ENCODE measurements at places on chromosomes 5 and 9.

- DNase-seq = no peak
These were observed 57.9 kb downstream of the OSTF1 start for GRCh38 chr9:75146229-75146628.

GRCh38 chr9:9108641-9109040, 1309.1 kb upstream of the DMAC1 start:
- no peak for DNase-seq

- no peak for DNase-seq
These were observed 229.9 kb upstream of the DAB2 start for GRCh38 chr5:39654715-39655114.

- no peak for DNase-seq
These were observed 82.6 kb upstream of the GRHPR start for GRCh38 chr9:37339923-37340322.

GRCh38 chr5:168356171-168356570, 64.7 kb downstream of the WWC1 start:
- peak; percentile 85 for DNase-seq

GRCh38 chr9:70566066-70566465, 151.6 kb upstream of the KLF9 start:
- no peak for DNase-seq

DNA sequence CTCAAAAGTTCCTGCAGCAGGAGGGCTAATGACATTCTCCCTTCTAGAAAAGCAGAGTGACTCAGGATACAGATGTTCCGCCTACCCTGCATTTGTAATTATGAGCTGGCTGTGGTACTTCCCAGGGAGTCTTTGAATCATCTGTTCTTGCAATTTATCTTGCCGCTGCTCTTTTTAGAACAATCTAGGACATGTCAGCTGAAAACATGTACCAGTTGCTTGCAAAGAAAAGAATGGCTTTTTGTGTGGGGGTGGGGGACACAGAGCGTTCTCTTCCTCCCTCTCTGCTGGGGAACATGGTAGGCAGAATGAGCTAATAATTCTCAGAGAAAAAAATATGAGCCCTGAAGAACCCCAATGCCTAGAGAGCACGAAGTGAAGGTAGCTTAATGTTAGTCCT, 51.7 kb upstream of the TUT7 start:
- no peak for DNase-seq

DNA sequence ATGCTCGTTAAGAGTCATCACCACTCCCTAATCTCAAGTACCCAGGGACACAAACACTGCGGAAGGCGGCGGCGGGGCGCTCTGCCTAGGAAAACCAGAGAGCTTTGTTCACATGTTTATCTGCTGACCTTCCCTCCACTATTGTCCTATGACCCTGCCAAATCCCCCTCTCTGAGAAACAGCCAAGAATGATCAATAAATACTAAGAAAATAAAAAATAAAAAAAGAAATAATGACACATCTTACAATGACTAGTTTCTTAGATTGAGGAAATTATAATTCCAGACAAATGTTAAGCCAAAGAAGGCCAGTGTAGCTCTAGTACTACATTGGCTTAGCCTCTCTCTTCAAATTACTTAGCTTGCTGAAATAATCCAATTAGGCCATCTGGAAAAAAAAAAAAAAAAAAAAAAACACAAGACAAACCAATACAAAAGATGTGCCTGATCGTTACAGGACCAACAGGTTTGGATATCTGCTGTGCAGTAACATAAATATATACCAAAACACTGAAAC, 58.0 kb downstream of the ANXA2R start:
- no peak for DNase-seq

- DNase-seq = no peak
These were observed 159.7 kb upstream of the RAPGEF1 start for GRCh38 chr9:131899296-131900228.

GRCh38 chr9:6645355-6646292, at the start of gene GLDC:
Gene GLDC (minus strand): TSS chr9:6645729. CDS start chr9:6645499, 230 bp downstream.
- no peak for DNase-seq

DNA sequence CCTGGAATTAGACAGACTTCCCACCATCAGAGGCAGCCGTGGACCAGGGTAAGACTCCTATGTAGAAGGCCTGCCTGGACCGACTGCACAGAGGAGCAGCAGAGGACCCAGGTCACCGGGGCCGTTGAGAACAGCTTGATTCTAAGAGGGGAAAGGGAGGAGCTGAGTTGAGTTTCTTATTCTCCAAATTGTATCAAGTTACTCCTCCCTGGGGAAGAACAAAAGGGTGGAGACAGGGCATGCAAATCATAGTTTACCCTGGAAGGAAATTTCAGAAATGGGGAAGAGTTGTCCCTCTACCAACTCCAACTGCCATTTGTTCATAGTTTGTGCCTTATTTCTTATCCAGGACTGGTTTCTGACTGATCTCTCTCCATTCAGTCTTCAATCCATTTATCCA, 20.9 kb upstream of the SLC31A2 start:
- DNase-seq = peak; percentile 28

GRCh38 chr9:10036095-10036494, 576.7 kb downstream of the PTPRD start:
- DNase-seq = no peak

DNA sequence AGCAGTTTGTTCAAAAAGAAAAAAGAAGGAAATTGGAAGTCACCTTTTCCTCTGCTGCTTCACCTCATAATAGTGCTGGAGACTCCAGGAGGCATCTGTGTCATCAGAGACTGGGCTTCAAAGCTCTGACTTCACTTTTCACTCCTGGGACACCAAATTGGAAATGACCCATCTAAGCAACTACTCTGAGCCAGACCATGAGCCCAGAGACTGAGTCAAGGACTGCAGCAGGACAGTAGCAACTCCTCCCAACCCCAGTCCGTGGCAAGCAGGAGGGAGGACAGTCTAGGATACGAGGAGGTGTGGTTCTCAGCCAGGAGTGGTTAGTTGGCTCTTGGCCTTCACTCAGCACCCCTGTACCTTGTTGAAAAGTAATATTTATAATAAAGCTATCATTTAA, 131.5 kb downstream of the INSYN2B start:
- DNase-seq = no peak

DNA sequence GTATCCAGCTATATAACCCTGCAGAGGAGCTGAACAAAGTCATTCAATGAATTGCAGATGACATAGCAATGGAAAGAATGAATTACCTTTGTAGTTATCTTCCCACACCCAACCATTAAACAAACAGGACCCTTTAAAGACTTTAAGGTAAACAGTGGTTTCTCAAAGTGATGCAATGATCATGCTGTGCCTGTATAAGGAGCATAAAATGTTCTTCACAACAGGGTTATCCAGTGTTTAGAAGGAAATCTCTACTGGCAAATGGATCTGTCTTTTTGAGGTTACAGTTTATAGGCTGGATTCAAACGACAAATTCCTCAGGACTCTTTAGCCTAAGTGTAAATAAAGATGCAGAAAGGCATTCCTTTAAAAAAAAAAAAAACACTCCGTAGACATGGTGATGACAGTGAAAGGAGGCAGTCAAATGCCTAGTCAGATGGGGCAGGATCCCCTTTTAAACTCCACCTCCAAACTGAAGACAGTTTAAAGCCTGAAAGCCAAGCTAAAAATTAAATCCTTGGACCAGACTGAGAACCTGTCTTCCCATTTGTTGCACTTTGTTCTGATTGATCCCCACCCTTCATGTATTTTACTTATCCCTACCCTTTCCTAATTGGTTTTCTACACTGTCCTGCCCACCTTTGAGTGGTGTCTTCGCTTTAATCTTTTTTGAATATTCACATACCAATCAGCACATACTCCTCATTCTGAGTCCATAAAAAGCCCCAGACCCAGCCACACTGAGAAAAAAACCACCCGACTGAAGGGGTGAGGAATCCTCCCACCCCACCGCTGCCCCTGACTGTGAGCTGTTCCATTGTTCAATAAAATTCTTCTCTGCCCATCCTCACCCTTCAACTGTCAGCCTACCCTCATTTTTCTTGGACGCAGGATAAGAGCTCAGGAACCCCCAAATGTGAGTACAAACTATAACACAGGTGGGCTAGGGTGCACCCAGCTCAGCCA, 761.3 kb upstream of the DMAC1 start:
- no peak for DNase-seq

DNA sequence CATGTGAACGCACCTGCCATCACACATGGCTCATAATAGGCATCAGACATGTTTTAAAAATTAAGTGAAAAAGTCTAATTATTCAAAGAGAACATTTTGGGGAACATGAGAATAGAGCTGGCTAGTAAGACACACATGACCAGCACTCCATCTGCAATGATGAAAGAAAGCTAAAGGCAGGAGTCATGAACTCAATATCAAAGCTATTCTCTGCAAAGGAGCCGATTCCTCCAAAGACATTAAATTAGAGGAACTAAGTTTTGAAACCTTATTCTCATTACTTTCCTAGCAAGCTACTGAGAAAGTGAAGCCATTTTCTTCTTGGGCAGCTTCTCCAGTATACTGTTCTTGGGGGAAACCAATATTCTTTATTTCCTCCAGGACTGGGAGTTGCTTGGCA, 172.0 kb downstream of the CRB2 start:
- DNase-seq = no peak

- DNase-seq = no peak
These were observed 194.0 kb downstream of the PDZD2 start for GRCh38 chr5:31832966-31833365.

DNA sequence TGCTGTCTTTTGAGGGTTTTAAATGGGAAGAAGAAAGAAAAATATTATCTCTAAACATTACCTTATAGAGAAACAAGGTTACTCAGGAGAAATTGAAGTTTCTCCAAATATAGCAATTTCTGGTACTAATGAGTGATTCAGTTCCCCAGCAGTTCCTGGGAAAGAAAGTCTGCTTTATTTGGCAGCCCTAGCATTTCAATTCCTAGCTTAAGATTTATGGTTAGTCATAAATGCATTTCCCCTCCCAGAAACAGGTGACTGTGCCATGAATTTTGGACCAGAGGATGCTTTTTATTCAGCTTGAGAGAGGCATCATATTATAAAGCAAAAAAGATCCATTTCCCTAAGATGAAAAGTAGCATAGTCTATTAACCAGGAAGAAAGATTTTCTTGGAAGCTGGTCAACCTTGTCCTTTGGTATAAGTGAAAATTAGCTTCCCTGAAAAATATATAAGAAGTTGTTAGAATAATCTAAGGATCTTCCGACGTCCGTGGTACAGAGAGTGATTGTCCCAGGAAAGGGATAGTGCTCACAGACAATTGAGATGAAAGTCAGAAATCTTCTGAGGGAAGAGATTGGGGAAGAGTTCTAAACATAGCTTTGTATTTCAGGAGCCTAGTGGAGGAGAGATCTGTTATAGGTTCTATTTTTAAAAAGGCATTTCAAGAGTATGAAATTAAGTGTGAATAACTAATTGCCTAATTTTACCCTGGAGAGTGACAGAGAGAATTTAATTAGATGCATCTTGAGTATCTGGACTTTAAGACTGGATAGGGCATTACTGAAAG, 164.9 kb downstream of the ESM1 start:
- no peak for DNase-seq

DNA sequence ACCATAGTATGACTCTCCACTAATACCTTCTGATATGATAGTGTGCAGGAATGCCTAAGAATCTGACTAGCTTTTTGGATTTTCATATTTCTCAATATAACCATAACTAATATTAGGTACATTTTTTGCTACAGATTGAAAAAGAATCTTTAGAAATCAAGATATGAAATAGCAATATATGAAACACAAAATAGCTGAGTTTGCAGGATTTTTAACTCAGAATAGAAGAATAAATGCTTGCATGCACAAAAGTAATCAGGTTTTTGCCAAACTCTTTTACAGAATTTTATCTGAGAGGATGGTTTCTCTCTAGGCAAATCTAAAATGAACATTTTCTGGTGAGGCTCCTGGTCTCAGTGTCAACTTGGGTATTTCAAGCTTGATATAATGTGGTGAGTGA, 402.6 kb downstream of the TMEM232 start:
- no peak for DNase-seq

DNA sequence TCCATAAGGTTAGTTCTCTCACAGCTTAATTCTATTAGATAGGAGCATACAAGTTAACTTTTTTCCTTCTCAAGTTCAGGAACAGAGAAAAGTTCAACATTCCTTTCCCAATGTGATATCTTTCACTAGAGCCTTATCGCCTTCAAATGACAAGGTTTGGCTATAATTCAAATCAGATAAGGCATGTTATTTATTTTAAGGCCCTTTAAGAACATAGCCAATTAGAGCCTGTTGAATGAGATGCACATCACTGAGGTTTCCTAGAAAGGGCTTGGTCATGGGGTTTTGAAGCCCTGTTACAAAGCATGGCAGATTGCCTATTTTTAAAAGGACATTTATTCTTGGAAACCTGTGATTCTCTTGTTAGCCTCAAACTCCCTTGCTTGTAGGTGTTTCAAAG, 123.4 kb downstream of the BASP1 start:
- DNase-seq = no peak

DNA sequence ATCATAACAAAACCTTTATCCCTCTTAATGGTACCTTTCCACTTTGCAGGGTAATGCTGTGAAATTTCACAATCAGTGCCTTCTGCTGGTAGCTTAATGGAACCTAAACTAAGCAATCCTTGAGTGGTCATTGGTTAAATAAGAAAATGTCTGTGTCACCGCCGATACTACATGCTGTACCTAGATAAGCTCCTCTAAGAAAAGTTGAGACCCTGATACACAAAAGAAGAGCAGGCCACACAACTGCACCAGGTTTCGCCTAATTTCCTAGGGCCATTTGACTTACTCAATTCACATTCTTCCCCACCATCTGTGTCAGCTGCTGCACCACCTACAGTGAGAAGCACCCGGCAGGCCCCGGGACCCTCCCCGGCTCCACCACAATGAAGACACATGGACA, 9.0 kb upstream of the EDF1 start:
- no peak for DNase-seq

- no peak for DNase-seq
These were observed 370.3 kb upstream of the IRX1 start for GRCh38 chr5:3225201-3225960.

GRCh38 chr5:154546719-154547118, 68.7 kb upstream of the HAND1 start:
- no peak for DNase-seq

GRCh38 chr5:169950333-169950732, 30.0 kb downstream of the INSYN2B start:
- DNase-seq = no peak

DNA sequence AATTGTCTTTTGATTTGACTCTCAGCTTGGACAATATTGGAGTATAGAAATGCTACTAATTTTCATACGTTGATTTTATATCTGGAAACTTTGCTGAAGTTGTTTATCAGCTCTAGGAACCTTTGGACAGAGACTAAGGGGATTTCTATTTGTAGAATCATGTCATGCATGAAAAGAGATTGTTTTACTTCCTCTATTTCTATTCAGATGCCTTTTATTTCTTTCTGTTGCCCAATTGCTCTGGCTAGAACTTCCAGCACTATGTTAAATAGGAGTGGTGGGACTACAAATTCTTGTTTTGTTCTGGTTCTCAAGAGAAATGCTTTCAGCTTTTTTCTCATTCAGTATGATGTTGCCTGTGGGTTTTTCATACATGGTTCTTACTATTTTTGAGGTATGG, 112.8 kb upstream of the CDH12 start:
- no peak for DNase-seq
